Activated CD8-positive, alpha-beta memory T cell treated with anti-CD3 and anti-CD28 coated beads, Interleukin-2, amount 10 ng/mL, durations not matched to agents 7 days and 5 days (primary cell): ENCODE measurements at places on chromosomes 13 and 19. TPM values are rescaled to one million over a fixed set of nuclear protein-coding genes. Genes with fewer than 3 reads are reported as not detected.

CDC42EP5 gene
- total RNA-seq: not detected

LRP3 gene
- total RNA-seq: 0.30 TPM

ZNF433 gene
- total RNA-seq: 0.82 TPM

KIR2DL1 gene
- total RNA-seq: 0.47 TPM

ZNF681 gene
- total RNA-seq: 3.8 TPM

MYPOP gene
- 13.0 TPM for total RNA-seq

MAMSTR gene
- total RNA-seq: 1.1 TPM

ZNF324 gene
- total RNA-seq: 13.9 TPM

ATP4A gene
- total RNA-seq: not detected

GRCh38 chr13:105471673-105472072, 1063.8 kb downstream of the EFNB2 start:
- H3K27me3 ChIP-seq: no peaks in the 10 kb centered on the region
- no peaks in the 10 kb centered on the region for H3K4me1 ChIP-seq
- H3K36me3 ChIP-seq: no peaks in the 10 kb centered on the region
- H3K27ac ChIP-seq: no peak overlapping the region
- no peak for DNase-seq

- no peaks in the 10 kb centered on the region for H3K36me3 ChIP-seq
- no peak for DNase-seq
- H3K27ac ChIP-seq: no peak overlapping the region
These were observed 62.4 kb downstream of the MBD3L2B start for GRCh38 chr19:6958791-6959190.

DNA sequence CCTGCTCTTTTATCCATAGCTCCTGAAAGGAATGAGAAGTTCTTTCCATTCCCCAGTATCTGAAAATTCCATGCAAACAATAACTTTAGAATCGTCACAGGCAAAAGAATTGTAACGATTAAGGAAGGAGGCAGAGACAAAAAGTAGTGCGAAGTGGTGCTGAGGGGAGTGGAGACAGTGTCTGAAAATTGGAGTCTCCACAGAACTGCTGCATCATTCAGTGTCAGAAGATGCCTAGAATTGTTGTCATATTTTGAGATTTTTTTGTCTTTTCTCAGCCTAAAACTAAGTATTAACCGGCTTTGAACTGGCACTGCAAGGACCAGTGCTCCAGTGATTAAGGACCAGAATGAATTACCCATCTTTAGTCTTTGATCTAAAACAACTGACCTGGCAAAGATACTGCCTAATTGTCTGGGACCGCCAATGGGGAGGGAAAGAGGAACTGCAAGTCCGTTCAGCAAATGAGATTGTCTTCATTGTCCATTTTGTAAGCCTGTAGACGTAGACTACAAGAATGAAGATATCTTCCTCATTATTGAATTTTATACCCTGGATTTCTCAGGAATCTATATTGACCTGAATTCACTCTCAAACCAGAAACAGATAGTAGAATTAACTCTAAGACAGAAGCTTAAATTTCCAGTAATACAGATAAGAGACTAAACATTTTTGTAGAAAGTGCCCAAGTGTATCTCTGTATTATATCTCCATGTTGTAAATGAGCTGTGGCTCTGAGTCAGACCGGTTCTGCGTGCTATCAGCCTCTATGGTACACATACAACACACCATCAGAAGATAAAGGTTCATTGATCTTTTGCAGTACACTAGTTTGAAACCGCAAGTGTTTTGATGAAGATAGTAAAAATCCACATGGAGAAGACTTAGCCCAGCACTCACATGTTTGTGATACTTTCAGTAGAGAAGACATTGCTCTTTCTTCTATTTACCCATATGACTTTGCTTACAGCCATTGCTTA, 293.2 kb downstream of the EFNB2 start:
- DNase-seq: no peak
- no peak overlapping the region for H3K27ac ChIP-seq
- H3K27me3 ChIP-seq: no peaks in the 10 kb centered on the region
- no peaks in the 10 kb centered on the region for H3K36me3 ChIP-seq

GRCh38 chr13:113627136-113627535, 30.9 kb downstream of the ATP4B start:
- no peaks in the 10 kb centered on the region for H3K27me3 ChIP-seq
- H3K4me3 ChIP-seq: no peak overlapping the region
- DNase-seq: no peak
- no peak overlapping the region for H3K27ac ChIP-seq
- peaks cover 56% of the 10 kb centered on the region for H3K36me3 ChIP-seq

GRCh38 chr19:911197-912033, 1.6 kb downstream of the R3HDM4 start:
- no peak for DNase-seq
- H3K4me3 ChIP-seq: peak overlapping the region; percentile 55
- H3K4me1 ChIP-seq: peaks cover 46% of the 10 kb centered on the region
- peaks cover 4% of the 10 kb centered on the region for H3K36me3 ChIP-seq
- H3K27me3 ChIP-seq: no peaks in the 10 kb centered on the region
- H3K27ac ChIP-seq: peak overlapping the region; percentile 46

- H3K4me3 ChIP-seq: no peak overlapping the region
- peaks cover 36% of the 10 kb centered on the region for H3K36me3 ChIP-seq
- no peaks in the 10 kb centered on the region for H3K4me1 ChIP-seq
- no peaks in the 10 kb centered on the region for H3K27me3 ChIP-seq
- no peak overlapping the region for H3K27ac ChIP-seq
- DNase-seq: no peak
These were observed 21.8 kb downstream of the ZNF77 start for GRCh38 chr19:2922987-2923386.
